Lung (tissue), 17 donors: ENCODE measurements at places on chromosomes 1 and 21.

- DNase-seq = no peak
Observed at GRCh38 chr1:30409476-30410152, 313.8 kb downstream of the MATN1 start.

- no peak for DNase-seq
Observed at GRCh38 chr1:225470211-225471108, 42.6 kb upstream of the LBR start.

DNA sequence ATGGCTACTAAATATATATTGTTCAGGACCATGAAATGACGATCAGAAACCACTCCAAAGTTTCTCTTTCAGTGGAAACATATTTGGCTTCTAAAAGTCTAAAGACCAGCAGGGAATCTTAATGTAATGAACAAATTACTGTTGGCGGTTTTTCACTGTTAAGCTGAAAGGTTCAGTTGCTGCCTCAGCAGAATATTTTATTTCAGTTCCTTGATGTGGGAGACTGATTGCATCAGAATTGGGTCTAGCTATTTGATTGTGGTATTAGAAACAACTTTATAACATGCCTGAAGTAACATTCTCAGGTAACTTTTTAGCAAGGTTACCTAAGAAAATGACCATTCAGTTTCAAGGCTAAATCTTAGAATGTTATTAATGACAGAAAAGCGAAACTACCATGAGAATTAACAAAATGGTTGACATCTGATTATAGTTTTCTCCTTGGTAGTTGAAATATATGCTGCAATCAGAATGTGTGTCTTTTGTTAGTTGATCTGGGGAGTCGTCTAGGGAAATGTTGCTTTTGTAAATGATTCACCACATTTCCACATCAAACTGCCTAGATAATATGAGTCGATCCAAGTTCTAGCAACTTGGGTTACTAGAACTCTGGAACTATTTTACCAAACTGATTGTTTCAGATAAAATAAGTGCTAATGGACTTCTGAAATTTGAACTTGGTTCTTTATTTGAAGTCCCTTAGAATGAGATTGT, 200.4 kb downstream of the HMCN1 start:
- DNase-seq = no peak

GRCh38 chr1:31868862-31869261, 53.0 kb upstream of the SPOCD1 start:
- no peak for DNase-seq

- DNase-seq = no peak
Observed at GRCh38 chr1:193681422-193681821, 495.0 kb upstream of the B3GALT2 start.

DNA sequence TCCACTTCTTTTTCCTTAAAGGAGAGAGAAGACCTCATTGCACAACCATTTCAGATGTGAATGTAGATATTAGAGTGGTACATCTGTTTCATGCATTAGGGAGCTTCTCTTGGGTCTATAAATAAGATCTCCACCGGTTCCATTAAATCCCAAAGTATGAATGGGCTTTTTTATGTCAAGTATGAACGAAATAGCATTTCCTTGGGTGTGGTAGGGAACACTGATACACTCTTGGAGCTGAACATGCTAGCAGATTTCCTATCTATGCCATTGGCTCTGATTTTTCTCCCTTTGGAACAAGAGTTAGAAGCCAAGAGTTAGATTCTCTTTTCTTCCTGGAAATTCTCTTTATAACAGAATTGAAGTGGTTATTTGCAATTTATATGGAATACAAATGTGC, 245.6 kb upstream of the ADAMTS5 start:
- DNase-seq = no peak

DNA sequence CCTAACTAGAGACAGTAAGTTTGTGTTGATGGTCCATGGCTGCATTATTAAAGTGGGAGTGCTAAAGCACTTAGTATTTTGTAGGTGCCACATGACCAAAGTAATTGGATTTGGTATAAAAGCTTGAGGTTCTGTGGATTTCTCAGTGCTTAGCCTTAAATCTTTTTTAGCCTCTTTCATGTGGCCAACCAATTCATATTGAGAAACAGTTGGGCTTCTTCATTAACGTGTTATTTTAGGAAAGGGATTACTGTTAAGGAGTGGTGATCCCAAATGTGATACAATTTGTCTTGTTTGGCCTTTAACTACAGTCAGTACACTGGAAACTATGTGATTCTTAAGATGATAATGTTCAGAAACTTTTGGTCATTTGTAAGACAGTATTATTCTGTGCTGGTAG, 25.5 kb downstream of the MAN1A2 start:
- peak; percentile 2 for DNase-seq

DNA sequence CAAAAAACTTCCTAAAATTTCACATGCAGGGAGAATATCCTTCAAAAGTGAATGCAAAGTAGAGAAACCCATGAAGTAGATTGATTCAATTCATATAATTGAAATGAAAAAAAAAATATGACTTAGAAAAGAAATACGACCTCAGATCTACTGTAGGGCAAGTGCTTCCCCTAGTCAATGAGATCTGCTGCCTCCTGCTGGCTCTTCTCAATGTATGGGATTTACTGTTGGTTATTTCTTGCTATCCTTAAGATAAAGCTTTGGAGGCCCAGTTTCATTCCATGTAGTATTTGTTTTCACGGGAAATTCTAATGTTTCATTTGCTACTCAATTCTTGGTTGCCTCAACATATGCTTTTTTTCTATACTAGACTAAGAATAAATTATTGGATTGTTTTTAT, 46.2 kb downstream of the ZNF648 start:
- no peak for DNase-seq

- no peak for DNase-seq
Observed at GRCh38 chr1:79976287-79976686, 969.8 kb upstream of the ADGRL4 start.

GRCh38 chr1:20311289-20311688, 20.6 kb downstream of the VWA5B1 start:
- DNase-seq = no peak

GRCh38 chr1:236836157-236836556, 41.1 kb downstream of the MTR start:
- no peak for DNase-seq

DNA sequence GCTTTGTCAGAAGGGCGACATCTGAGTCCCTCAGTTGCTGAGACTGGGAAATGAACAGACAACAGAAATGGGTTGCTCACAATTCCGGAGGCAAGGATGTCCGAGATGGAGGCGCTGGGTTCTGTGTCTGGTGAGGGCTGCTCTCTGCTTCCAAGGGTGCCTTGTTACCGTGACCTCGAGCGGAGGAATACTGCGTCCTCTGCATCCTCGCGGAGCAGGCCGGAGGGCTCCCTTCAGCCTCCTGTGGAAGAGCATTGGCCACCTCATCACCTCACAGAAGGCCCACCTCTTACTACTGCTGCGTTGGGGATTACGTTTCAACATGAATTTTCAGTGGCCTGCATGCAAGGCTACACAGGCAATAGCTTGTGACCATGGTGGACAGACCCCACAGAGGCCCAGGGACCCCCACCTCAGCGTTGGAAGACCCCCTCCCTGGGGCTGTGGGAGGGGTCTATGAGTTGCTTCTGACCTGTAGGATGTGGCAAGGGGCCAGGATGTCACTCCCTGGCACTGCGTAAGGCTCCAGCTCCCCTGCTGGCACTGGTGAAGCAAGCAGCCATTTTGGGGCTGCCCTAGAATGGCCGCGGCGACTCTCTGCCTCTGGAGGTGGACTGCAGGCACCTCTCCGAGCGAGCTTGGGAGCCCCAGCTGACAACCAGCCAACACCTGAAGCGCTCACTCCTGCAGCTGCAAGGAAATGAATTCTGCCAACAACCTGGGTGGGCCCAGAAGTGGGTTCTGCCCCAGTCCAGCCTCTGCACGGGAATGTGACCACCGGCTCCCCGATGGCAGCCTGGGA, 36.3 kb upstream of the COL6A1 start:
- DNase-seq = no peak

GRCh38 chr1:890661-891060, 33.1 kb upstream of the SAMD11 start:
- no peak for DNase-seq

DNA sequence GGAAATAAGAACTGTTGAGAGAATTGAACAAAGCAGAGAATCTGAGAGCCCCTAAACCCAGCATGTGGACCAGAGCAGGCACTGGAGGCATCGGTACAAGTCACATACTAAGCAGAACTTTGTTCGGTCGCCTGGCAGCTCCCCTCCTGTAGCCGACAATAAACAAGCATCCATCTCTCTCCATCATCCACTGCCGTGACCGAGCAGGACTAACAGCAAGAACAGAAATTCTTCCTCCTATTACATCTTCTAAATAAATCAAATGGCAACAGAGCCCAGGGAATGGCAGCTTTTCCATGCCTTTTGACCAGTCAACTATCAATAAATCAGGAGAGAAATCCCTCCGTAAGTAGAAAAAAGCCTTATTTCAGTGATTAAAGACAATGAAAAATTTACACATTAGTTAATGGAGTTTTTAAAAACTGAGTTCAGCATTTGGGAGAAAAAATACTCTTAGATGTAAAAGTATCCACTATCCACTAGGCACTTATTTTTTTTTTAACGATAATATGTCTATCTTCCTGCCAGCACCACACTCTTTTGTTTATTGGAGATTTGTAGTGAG, 36.5 kb downstream of the PTPN14 start:
- DNase-seq = no peak

- no peak for DNase-seq
Observed at GRCh38 chr1:166129006-166129405, 37.8 kb downstream of the FAM78B start.

DNA sequence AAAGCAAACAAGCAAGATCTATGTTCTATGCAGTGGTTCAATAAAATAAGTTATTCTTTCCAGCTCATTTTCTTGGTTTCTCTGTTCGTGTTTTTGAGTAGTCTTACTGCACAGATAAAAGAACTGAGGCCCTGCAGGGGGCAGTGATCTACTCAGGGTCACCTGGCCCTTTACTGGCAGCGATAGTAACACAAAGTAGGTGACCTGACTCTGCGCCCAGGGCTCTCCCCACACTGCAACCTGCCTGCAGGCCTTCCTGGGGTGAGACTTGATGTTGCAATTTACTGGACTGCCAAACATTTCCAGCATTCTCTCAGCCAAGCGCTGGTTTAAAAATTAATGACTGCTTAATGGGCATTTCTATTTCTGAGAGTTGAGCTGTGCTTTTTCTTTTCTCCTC, 110.3 kb downstream of the HUNK start:
- no peak for DNase-seq

- no peak for DNase-seq
Observed at GRCh38 chr1:214698559-214698958, 95.6 kb downstream of the CENPF start.

GRCh38 chr1:175493321-175494010, 249.9 kb downstream of the TNR start:
- no peak for DNase-seq

DNA sequence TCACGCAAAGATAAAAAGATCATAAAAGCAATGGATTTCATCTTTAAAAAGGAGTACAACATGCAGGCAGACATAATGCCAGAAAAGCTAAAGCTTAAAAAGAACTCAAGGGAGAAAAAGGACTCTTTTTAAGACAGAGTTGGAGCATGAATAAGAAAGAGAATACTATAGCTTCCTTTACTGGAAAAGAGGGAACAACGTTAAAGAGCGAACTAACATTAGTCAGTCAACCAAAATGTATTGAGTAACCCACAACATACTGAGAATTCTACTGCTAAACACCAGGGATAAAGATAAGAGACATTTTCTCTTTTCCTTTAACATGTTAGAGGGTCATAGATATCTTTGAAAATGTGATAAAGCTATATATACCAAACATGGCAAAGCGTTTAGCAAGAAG, 182.0 kb downstream of the DUSP10 start:
- no peak for DNase-seq
